ENCODE measurements at places on chromosomes 3 and 15.

- DNase-seq, result no peak
Observed at GRCh38 chr3:168134931-168135330, 39.2 kb upstream of the GOLIM4 start.

DNA sequence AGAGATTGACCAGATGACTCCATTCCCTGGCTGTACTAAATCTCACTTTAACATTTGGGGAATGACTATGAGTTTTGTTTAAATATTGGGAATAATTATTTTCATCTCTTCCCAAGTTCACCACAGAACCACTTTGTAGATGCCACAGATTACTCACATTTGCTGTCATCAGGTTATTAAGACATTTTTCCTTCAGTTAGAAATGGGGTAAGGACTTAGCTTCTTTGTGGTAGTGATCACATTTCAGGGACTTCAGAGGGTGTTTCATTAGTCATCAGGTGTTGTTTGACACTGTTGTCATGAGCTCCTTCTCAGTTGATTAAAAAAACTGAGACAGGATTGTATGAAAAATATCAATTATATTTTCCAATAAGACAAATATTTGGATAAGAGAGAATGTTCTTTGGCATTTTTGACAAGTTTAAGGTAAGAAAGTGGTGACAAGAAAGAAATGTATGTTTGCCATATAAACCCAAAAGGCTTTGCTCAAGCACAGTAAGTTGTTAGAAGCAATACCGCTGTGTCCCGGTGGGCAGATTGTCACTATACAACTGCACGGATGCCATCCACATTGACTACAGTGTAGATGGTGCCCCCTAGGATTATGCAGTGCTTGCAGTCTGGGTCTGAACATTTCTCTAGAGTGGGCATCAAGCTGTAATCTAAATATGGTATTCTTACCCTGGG lies 22.3 kb downstream of the FBXL2 start:
- no peak for DNase-seq

GRCh38 chr3:38755130-38755529 lies 60.9 kb downstream of the SCN10A start:
- no peak for DNase-seq

- no peak for DNase-seq
Observed at GRCh38 chr15:40333922-40334492, 6.7 kb downstream of the CCDC9B start.

GRCh38 chr3:196528639-196529233 lies 13.6 kb upstream of the SMCO1 start:
- DNase-seq, result no peak

DNA sequence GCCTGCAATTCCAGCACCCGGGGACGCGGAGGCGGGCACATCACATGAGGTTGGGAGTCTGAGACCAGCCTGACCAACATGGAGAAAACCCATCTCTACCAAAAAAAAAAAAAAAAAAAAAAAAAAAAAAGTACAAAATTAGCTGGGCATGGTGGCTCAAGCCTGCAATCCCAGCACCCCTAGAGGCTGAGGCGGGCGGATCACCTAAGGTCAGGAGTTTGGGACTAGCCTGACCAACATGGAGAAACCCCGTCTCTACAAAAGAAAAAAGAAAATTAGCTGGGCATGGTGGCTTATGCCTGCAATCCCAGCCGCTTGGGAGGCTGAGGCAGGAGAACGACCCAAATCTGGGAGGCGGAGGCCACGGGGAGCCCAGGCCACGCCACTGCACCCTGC lies 7.5 kb upstream of the FAN1 start:
- DNase-seq, result no peak

GRCh38 chr15:56176996-56177395 lies 66.7 kb downstream of the RFX7 start:
- no peak for DNase-seq

DNA sequence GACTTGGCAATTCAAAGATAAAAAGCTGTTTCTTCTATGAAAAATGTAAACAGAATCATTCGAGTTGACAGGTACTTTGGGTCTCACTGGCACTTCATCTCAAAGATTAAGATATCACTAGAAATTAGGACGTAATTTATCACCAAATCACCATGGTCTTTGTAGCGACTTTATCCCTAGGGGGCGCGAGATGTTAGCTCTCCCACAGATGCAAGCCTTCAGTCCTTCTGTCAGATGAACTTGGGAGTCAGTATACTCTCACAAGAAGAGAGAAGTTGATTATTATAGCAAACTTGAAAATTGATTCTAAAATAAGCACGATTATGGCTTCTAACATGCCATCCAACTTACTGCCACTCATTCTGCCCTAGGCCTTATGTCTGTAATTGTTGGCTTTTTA lies 150.3 kb downstream of the ALCAM start:
- no peak for DNase-seq

DNA sequence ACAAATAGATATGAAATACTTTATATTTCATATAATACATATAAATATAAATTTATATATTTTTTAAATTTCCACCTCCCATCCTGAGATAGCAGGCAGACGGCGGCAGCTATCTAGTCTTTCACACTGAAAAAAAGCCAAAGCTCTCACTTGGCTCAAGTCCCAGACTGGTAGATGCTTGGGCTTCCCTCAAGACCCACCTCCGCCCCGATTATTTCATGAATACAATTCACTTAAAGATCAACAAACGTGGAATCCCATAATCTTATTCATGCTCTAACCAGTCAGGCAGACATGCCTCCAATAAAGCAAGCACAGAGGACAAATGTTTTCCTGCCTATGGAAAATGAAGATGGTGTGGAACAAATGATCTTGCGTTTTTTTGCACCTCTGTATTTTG lies 275.9 kb upstream of the NR2F2 start:
- no peak for DNase-seq

DNA sequence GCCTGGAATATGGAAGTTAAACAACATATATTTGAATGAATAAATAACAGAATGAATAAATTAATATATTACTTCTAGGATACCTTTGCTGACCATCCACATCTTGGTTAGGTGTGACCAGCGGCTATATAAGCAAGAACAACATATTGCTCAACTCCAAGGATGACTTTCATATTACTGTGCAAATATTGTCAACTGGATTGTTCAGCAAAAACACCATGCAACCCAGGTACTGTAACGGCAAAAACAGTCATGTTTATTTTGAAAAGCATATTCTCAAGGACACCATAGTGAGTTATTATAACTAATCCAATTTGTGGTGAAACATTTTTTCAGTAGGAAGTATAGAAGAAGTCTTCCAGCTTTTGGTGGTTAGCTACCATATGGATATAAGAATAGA lies 907.9 kb downstream of the IGSF11 start:
- no peak for DNase-seq

DNA sequence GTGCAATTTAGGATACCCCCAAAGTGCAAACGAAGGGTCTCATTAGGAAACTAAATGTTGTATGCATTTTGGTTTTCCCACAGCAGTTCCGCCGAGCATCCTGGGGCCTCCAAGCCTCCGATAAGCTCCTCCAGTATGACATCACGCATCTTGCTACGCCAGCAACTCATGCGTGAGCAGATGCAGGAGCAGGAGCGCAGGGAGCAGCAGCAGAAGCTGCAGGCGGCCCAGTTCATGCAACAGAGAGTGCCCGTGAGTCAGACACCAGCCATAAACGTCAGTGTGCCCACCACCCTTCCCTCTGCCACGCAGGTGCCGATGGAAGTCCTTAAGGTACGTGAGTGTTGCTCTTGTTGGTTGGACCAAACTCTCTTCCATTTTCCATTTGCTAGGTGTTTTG lies 120.5 kb upstream of the SAMMSON start:
- DNase-seq, result no peak

DNA sequence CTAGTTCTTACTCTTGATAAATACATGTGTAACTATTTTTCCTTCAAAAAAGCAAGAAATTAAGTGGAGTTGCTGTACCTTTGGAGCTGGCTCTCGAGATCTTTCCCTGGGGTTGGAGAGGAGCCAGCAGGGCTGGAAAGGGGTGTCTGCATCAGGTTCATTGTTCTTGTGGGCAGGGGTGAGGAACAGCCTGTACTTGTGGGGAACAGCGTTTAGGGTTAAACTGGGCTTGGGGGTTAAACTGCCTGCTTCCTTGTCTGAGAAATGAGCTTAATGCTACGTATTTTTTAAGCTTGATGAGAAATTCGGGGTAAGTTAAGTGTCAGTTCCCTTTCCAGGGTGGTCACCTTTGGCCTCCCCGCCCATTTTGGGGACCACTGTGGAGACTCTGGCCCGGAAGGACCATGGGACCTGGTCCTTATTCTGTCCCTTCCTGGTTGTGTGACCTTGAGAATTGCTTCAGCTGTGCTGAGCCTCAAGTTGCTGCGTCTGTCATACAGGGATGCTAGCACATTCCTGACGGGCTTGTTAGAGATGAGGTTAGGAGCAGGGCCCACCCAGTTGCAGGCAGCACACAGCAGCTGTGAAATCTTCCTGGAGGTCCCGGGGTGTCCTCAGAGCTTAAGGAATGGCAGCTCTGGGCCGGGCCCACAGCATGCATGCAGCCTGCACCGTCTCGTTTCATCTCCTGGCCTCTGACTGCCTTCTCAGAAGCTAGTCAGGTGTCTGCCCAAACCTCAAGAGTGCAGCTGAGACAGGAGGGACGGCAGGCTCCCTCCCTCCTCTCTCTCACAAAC lies 11.6 kb downstream of the H1-8 start:
- no peak for DNase-seq

GRCh38 chr3:48938156-48938555 lies 19.5 kb downstream of the ARIH2 start:
- DNase-seq, result no peak

- no peak for DNase-seq
Observed at GRCh38 chr3:87461036-87461435, 184.7 kb upstream of the POU1F1 start.

DNA sequence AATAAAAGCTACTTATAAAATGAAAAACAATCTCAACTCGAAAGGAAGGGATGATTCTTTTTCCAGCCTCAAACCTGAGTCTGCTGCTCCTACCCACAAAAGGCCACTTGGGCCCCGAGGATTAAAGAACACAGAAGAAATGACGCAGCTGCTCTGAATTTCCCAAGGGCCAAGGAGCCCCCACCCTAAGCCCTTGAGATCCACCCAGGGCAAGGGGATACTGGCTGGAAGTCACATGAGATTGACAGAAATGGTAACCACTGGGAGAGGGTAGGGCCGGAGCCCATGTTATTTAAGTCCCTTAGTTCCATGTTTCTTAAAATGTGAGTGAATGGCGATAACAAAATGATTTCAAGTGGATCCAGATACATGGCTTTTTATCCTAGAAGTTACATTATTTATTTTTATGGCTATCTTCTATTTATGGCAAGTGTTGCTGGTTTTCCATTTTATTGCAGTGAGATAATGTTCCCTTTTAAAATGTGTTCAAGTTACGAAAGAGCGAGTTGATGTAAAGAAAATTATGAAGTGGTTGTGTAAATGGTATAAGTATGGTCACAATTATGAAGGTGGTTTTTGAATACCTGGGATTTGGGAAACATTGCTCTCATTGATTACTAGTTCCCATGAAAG lies 16.8 kb downstream of the IGDCC4 start:
- DNase-seq, result no peak

DNA sequence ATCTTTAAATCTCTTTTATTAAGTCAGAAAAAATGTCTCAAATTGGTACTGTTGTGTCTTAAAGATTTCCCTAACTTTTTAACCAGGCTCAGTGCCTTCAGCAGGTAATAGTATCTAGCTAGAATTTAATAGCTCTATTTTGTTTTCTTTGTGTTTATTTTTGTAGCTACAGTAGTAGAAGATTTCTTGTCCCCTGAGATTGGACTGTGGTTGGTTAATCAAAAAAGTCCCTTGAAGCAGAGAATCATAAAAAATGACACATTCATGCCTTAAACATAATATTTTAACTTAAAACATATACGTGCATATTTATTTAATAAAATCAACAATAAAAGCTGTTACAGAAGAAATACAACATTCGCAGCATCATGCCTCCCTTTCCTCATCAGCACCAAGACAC lies 102.8 kb downstream of the EEFSEC start:
- DNase-seq, result no peak

DNA sequence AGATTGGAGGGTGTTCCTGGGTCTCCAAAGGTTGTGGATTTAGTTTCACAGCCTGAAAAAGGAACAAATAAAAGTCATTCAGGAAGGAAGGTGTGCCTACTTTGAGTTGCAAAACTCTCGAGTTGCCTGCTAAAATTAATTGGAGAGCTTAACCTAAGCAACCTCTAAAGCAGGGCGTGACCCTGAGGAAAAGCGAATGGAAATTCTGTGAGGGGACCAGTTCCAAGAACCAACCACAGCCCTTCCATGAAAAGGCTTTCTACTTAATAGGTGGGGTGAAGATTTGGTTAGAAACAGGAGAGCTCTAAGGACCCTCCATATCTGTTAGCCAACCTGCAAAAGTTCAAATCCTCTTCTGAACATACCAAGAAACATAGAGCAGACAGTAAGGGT lies 1.5 kb downstream of the CD80 start:
- DNase-seq, result no peak

GRCh38 chr3:115808816-115809215 lies 185.5 kb downstream of the GAP43 start:
- no peak for DNase-seq

GRCh38 chr15:32784581-32784980 lies 66.8 kb downstream of the GREM1 start:
- DNase-seq, result no peak

DNA sequence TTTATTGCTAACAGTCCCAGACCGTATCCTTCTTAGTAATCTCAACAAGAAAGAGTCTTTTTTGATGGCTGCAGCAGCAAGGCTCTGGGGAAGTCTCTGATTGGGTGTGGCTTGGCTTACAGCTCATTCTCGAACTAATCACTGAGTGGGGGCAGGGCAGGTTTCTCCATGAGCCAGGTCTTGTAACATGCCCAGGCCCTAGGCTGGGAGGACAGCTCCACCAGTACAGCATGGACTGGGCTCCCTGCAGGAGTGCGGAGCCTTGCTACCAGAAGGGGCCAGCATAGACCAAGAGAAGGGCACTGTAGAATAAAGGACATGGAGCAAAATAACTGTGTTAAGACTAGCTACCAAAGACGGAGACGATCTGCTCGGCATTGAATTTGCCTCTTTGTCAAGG lies 7.2 kb downstream of the CD276 start:
- no peak for DNase-seq

GRCh38 chr15:67358812-67359211 lies 104.2 kb downstream of the IQCH start:
- no peak for DNase-seq

DNA sequence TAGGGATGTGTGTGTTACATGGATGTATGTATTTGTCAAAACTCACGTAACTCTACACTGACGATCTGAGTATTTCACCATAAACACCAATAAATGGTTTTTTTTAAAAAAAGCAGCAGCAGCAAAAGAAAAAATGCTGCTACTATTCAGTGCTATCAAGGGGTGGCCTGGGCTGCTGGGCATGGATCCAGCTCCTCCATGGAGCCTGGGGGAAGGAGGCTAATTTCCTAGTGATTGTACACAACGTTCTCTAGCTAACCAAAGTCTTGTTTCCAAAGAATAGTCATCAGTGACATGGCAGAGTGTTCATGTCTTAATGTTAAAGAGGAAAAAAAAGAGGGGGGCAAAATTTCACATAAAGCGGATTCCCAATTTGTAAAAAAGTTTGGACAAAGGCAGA lies 29.0 kb downstream of the POMGNT2 start:
- DNase-seq, result no peak

GRCh38 chr3:39278616-39278935 lies 1.3 kb downstream of the CX3CR1 start:
- DNase-seq, result no peak

- DNase-seq, result no peak
Observed at GRCh38 chr15:71601038-71601834, 209.1 kb upstream of the NR2E3 start.
